Testis (tissue), 5 donors: ENCODE measurements at places on chromosomes 2 and 18. TPM values are rescaled to one million over a fixed set of nuclear protein-coding genes. Genes with fewer than 3 reads are reported as not detected.

Gene ABCB11
- 4.6 TPM for total RNA-seq

Gene GKN2
- total RNA-seq = not detected

Gene KCNK3
- 1.0 TPM for total RNA-seq

Gene C18orf54
- total RNA-seq = 16.0 TPM

Gene XIRP2
- 1.1 TPM for total RNA-seq

Gene RUFY4
- total RNA-seq = 0.39 TPM

Gene TUBA4A
- 47.6 TPM for total RNA-seq

Gene HYCC2
- total RNA-seq = 27.9 TPM

Gene GAL3ST2
- 2.8 TPM for total RNA-seq

Gene C2orf15
- total RNA-seq = 1.7 TPM

Gene ALK
- 2.1 TPM for total RNA-seq

Gene NDC80
- total RNA-seq = 15.4 TPM

DNA sequence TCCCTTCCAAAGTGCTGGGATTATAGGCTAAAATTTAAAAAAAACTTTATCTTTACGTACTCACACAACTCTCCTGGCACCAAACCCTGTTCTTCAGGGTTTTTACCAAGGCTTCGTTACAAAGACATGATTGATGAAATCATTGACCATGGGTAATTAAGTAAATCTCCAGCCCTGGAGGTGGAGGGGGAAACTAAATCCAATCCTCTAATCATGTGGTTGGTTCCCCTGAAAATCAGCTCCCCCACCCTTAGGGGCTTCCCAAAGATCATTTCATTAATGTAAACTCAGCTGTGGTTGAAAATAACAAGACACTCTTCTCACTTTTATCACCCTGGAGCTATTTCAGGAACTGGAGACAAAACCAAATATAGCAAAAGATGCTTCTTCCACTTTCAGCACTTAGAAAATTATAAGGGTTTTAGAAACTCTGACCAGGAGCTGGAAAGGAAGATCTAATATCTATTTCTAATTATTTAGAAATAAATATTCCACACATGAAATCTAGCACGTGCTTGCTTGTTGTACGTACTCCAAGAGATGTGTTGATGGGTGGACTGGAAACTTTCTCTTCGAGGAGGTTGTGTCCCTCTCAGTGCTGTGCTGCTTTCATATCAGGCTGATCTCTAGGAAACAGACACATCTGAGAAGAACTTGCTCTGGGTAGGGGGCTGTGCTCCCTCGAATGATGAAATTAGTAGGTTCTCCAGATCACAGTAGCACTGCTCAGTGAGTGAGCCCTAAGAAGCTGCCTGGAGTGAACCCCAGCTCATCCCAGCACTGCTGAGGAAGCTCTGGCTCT, 67.2 kb downstream of the SMAD4 start:
- H3K4me1 ChIP-seq = no peaks in the 10 kb centered on the region
- DNase-seq = no peak
- H3K36me3 ChIP-seq = no peaks in the 10 kb centered on the region
- H3K27me3 ChIP-seq = no peaks in the 10 kb centered on the region

DNA sequence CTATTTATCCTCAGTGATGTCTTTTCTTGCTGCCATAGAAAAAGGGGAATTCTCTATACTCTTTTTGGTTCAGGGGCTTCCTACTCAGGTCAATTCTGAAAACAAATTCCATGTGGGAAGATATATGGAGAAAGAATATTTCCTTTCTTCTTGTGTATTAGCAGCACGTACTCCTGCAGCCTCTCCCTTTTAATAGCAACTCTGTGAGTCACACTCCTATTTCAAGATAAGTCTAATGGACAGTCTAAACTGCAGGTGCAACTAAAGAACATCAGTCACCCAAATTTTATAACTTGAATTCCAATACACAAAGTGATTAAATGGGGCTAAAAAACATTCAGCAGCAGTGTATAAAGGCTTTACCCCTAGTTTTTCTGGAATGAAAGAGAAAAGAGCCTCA, 942.2 kb downstream of the CNTNAP5 start:
- no peaks in the 10 kb centered on the region for H3K36me3 ChIP-seq
- H3K4me1 ChIP-seq = no peaks in the 10 kb centered on the region
- no peaks in the 10 kb centered on the region for H3K27me3 ChIP-seq
- H3K4me3 ChIP-seq = no peak overlapping the region
- DNase-seq = no peak

DNA sequence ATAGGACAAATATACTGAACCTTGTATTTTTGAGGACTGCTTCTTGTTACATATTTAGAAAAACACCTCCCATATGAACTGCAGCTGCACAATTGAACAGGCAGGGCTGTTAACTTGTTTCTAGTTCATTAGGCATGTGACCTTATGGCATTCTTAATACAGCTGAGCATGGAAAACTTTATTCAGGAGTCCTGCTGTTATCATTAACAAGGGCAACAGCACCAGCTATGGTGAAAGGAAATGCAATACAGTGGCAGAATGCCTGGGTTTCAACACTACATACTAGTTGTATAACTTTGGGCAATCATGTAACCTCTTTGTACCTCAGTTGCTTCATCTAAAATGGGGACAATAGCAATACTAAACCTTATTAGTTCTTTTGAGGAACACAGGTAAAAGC, 71.8 kb downstream of the GDF7 start:
- no peaks in the 10 kb centered on the region for H3K27me3 ChIP-seq
- no peak overlapping the region for H3K4me3 ChIP-seq
- no peaks in the 10 kb centered on the region for H3K36me3 ChIP-seq
- no peaks in the 10 kb centered on the region for H3K4me1 ChIP-seq
- H3K27ac ChIP-seq = no peak overlapping the region

- H3K4me3 ChIP-seq = no peak overlapping the region
- no peaks in the 10 kb centered on the region for H3K27me3 ChIP-seq
- no peak overlapping the region for H3K27ac ChIP-seq
- no peaks in the 10 kb centered on the region for H3K36me3 ChIP-seq
Measured at GRCh38 chr2:188385857-188386256, 94.2 kb downstream of the GULP1 start.

GRCh38 chr2:61841286-61841685, 12.6 kb downstream of the FAM161A start:
- DNase-seq = no peak
- no peaks in the 10 kb centered on the region for H3K4me1 ChIP-seq
- H3K4me3 ChIP-seq = no peak overlapping the region
- H3K27ac ChIP-seq = no peak overlapping the region

- H3K36me3 ChIP-seq = no peaks in the 10 kb centered on the region
- peak overlapping the region; percentile 50 for H3K27ac ChIP-seq
- H3K4me3 ChIP-seq = no peak overlapping the region
- no peaks in the 10 kb centered on the region for H3K27me3 ChIP-seq
Measured at GRCh38 chr2:217877866-217878265, 124.9 kb downstream of the TNS1 start.

GRCh38 chr18:37393221-37393827, 172.3 kb downstream of the CELF4 start:
- no peaks in the 10 kb centered on the region for H3K36me3 ChIP-seq
- no peak overlapping the region for H3K27ac ChIP-seq
- H3K4me1 ChIP-seq = no peaks in the 10 kb centered on the region
- peak overlapping the region; percentile 62 for H3K4me3 ChIP-seq
- H3K27me3 ChIP-seq = no peaks in the 10 kb centered on the region

DNA sequence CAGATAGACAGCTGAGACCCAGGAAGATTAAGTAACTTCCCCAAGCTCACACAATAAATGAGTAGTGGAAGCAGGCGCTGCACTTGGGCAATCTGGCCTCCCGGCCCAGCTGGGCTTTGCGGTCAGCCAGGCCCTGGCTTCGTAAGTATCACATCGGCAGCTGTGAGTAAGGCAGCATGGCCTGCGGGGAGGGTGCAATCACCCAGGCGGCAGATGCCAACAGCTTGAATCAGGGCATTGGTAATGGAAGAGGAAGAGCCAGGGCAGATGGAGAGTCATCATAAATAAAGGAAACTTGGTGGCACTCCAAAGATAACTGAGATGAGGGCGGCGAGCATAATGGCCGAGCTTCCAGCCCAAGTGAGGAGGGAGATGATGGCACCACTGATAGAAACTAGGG, 217.9 kb upstream of the PID1 start:
- no peaks in the 10 kb centered on the region for H3K36me3 ChIP-seq
- no peaks in the 10 kb centered on the region for H3K4me1 ChIP-seq

- no peak overlapping the region for H3K27ac ChIP-seq
- H3K4me3 ChIP-seq = no peak overlapping the region
- no peaks in the 10 kb centered on the region for H3K27me3 ChIP-seq
- DNase-seq = no peak
Measured at GRCh38 chr2:61167579-61167978, 5.6 kb downstream of the C2orf74 start.

- H3K4me3 ChIP-seq = no peak overlapping the region
- no peak for DNase-seq
- H3K27me3 ChIP-seq = no peaks in the 10 kb centered on the region
- no peaks in the 10 kb centered on the region for H3K4me1 ChIP-seq
- no peaks in the 10 kb centered on the region for H3K36me3 ChIP-seq
Measured at GRCh38 chr2:171745141-171745540, 57.9 kb downstream of the DYNC1I2 start.

- H3K4me1 ChIP-seq = no peaks in the 10 kb centered on the region
- DNase-seq = no peak
- H3K27ac ChIP-seq = no peak overlapping the region
- H3K27me3 ChIP-seq = no peaks in the 10 kb centered on the region
- no peak overlapping the region for H3K4me3 ChIP-seq
- no peaks in the 10 kb centered on the region for H3K36me3 ChIP-seq
Measured at GRCh38 chr2:217090024-217090473, 230.2 kb upstream of the TNP1 start.

DNA sequence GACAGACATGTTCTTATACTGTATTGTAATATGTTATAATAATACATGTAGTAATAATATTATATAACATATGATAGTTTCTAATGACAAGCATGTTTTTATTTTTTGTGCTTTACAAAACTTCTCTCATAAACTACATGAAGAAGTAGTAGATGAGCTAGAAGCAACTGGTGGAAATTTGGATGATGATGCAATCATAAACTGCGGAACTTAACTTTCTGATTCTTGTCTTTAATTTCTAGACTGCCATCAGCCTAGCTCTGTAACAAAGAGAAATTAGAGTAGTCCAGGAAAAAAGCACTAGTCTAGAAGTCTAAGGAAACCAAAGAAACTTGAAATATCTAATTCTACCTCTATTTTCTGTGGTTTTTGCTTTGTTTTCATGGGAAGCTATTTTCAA, 71.0 kb upstream of the SPATS2L start:
- no peak for DNase-seq
- no peak overlapping the region for H3K27ac ChIP-seq
- H3K4me1 ChIP-seq = no peaks in the 10 kb centered on the region
- H3K4me3 ChIP-seq = no peak overlapping the region

DNA sequence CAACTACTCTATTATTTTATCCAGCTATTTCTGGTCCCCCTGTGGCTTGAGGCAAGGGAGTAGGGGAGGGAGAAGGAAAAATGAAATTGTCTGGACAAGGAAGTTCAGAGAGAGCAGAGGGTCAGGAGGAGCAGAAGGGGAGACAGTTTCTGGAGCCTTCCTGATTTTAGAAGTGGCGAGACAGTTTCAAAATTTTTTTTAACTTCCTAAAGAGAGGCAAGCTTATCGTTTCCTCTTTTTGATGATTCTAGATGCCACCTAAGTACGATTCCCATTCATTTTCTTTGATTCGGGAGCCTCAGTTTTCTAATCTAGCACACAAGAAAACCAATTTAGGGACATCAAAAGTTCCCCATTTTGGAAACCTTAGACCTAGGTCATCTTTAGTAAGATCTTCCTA, 96.9 kb upstream of the B3GNT2 start:
- no peaks in the 10 kb centered on the region for H3K4me1 ChIP-seq
- no peak overlapping the region for H3K4me3 ChIP-seq
- no peak overlapping the region for H3K27ac ChIP-seq
- no peak for DNase-seq
- H3K36me3 ChIP-seq = no peaks in the 10 kb centered on the region
- no peaks in the 10 kb centered on the region for H3K27me3 ChIP-seq

- H3K27ac ChIP-seq = no peak overlapping the region
- H3K27me3 ChIP-seq = no peaks in the 10 kb centered on the region
- H3K4me1 ChIP-seq = peaks cover 23% of the 10 kb centered on the region
- no peaks in the 10 kb centered on the region for H3K36me3 ChIP-seq
- no peak overlapping the region for H3K4me3 ChIP-seq
Measured at GRCh38 chr18:62751341-62751821, 36.0 kb downstream of the PHLPP1 start.

- H3K36me3 ChIP-seq = no peaks in the 10 kb centered on the region
- H3K4me3 ChIP-seq = no peak overlapping the region
- no peaks in the 10 kb centered on the region for H3K4me1 ChIP-seq
- no peak overlapping the region for H3K27ac ChIP-seq
Measured at GRCh38 chr2:199197448-199197847, 260.3 kb downstream of the SATB2 start.

DNA sequence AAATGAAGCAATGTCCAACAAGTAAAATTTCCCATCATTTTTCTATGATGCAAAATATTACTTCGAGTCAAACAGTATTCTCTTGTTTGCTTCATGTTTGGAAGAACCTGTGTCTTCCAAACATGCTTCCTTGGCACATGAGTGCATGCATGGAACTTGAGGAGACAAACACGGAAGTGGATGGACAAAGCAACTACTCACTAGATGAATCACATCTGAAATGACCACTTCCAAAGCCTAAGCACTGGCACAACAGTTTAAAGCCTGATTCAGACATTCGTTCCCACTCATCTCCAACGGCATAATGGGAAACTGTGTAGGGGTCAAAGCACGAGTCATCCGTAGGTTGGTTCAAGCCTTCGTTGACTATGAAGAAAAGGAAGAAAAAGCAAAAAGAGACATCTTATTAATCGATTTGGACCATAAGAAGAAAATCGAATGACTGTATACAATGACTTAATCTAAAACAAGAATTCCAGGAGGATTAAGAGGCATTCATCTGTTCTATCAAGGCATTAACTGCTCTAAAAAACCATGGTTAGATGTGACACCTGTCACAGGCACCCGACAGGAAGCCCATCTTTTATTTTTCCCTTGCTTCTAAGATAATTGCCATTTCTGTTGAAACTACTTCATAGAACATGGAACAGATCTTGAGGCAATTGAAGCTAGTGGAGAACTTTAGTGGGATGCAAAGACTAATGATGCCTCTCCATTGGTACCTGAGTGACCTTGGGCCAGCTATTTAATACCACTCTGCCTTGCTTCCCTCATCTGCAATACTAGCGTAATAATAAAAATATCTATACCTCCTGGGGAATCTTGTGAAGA, 56.0 kb downstream of the ATIC start:
- no peaks in the 10 kb centered on the region for H3K36me3 ChIP-seq
- H3K27ac ChIP-seq = no peak overlapping the region
- no peak for DNase-seq
- no peak overlapping the region for H3K4me3 ChIP-seq
- no peaks in the 10 kb centered on the region for H3K4me1 ChIP-seq

- H3K4me1 ChIP-seq = no peaks in the 10 kb centered on the region
- no peak overlapping the region for H3K27ac ChIP-seq
- H3K4me3 ChIP-seq = no peak overlapping the region
- DNase-seq = no peak
- no peaks in the 10 kb centered on the region for H3K36me3 ChIP-seq
- no peaks in the 10 kb centered on the region for H3K27me3 ChIP-seq
Measured at GRCh38 chr2:111667001-111667400, 217.0 kb downstream of the ANAPC1 start.
